Fibroblast of the aortic adventitia (primary cell): ENCODE measurements at places on chromosomes 1 and 21. TPM values are rescaled to one million over a fixed set of nuclear protein-coding genes. Genes with fewer than 3 reads are reported as not detected.

DNA sequence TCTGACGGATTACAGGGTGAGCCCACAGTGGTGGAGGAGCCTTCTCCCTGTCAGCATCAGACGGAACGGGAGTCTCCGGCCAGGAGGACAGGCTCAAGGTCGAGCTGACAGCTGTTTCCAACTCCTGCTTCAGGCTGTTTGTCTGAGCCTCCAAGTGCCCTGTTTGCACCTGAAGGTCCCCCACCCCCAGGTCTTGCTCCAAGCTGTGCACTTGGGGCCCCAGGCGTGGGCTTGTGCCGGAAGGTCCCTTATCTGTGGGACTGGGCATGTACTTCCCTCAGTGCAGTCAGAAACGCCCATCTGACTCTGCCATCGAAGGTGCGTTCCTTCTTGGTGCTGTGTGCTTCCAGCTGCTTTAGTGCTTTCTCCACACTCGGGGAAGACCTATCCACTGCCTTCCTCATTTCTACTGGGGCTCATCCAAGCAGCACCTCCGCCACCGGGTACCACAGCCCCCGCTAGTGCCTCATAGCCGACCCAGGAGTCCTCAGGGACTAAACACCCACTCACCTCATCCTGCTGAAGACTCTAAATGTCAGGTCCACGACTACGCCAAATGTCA is 29.5 kb upstream of the CR2 start:
- no peak for DNase-seq

DNA sequence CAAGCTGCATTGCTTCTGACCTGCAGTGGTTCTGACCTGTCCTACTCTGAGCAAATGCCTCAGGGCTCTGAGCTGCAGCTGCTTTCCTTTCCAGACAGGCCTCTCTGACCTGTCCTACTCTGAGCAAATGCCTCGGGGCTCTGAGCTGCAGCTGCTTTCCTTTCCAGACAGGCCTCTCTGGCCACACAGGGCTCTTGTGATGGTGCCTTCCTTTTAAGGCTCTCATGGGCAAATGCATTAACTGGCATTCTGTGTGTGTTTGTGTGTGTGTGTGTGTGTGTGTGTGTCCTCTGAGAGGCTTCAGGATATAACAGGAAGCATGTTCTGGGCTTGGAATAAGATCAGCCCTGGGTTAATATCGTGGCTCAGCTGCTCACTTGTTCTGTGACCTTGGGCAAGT is 131.3 kb downstream of the NTPCR start:
- no peak for DNase-seq

DNA sequence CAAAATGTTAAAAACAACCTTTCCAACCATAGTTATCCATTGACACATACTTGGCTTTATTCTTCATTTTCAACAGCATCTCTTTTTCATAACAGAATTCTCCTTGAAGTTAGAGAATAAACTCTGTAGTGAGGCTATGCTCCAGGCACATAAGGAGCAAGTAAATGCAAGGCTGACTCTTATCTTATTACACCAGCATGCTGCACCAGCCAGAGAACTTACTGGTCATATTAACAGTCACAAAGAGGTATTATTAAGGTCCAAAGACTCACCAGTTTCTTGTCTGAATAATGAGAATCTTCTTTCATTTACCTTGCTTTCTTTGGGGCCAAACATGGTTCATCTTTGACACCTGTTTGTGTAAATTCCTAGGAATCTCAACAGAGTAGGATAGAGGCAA is 71.3 kb upstream of the IVNS1ABP start:
- no peak for DNase-seq

DNA sequence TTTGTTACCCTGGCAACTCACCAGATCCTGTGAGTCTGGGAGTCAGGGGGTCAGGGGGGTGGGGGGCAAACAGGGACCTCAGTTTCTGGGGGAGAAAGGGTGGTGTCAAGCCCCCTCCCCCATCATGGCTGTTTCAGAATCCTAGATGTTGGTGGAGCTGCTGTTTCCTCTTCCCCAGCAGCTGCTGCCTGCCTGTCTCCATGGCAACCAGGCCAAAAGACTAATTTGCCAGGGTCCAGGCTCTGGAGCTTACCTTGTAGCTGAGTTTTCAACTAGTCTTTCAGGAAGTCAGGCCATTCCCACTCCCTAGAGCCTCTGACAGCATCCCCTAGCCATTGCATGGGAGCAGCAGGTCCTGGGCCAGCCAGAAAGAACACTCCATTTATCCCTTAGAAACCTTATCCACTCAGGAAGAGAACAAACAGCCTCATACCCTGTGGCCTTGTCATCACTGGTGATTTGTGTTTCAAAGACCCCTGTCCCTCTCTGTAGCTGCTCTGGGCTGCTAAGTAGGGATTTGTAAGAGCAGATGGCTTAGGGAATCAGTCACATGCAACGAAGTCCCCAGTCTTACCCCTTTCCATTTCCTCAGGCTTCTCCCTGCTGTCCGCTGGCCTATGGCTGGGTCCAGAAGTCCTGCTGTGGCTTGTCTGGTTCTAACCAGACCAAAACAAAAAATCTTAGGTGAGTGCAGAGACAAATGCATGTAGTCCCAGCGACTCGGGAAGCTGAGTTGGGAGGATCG is 21.5 kb upstream of the STMN1 start:
- DNase-seq = no peak

DNA sequence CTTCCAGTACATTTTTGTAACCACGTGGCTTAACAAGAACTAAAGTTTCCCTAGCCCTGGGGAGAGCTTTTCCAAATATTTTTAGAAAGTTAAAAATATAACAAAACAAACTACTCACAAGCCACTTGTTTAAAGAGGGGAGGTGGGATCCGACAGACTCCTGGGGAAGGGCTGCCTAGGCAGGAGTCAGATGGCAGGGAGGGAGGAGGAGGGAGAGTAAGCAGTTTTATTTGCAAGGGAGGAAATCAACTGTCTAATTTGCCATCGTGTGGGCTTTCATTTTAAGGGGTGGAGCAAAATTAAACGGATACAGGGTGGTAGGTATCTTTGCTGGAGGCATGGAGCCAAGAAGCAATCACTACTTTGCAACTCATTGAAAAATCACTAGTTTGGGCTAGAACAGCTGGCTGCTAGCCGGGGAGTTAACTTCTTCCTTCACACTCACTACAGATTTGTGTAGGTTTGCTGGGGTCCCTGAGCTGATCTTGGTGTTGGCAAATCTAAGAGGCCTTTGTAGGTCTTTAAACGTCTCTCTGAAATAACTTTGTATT is 8.8 kb downstream of the BARHL2 start:
- no peak for DNase-seq

GRCh38 chr1:44808063-44808937 is at the start of gene BTBD19:
TSS of gene BTBD19 (plus strand) at chr1:44808523. CDS start at chr1:44808821, 298 bp downstream.
- DNase-seq = peak; percentile 94

DNA sequence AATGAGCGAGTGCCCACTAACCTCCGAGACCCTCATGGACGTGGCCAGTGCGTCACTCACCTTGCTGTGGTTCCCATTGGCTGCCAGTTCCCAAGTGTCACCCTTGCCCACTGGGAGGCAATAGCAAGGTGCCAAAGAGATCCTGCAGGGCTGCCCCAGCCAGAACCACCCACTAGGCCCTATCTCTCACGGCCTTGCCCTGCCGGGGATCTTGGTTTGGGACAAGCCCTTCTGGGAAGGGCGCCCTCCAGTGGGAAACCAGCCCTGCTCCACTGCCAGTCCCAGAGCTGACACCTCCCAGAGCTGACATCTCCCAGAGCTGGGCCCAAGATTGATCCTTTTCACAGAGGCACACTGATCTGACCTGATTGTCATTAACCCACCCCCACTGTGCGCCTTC is 2.1 kb upstream of the SELENON start:
- DNase-seq = peak; percentile 20

RHOU gene
- total RNA-seq = 4.2 and 38.3 TPM in 2 replicates

CR2 gene
- not detected in 2 replicates for total RNA-seq

DPT gene
- total RNA-seq = 2.4 and 8.8 TPM in 2 replicates

DNA sequence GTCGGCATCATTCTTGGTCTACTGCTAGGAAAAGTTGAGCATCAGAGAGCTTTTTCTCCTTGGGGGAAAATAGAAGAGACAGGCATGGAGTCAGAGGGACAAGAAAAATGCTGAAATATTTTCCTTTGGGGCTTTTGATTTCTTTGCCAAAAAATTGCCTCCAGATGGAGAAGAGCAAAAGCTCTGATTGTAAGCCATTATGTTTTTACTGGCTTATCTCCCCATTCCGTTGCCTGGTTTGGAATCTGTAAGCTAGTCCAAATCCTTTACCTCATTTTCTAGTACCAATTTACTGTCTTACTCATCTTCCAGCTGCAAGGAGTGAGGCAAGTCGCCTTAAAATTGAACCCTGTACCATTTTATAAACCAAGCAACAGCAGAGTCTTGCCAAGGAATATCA is 23.3 kb upstream of the NBL1 start:
- peak; percentile 88 for DNase-seq

IFI16 gene
- 202 and 358 TPM in 2 replicates for total RNA-seq

DNA sequence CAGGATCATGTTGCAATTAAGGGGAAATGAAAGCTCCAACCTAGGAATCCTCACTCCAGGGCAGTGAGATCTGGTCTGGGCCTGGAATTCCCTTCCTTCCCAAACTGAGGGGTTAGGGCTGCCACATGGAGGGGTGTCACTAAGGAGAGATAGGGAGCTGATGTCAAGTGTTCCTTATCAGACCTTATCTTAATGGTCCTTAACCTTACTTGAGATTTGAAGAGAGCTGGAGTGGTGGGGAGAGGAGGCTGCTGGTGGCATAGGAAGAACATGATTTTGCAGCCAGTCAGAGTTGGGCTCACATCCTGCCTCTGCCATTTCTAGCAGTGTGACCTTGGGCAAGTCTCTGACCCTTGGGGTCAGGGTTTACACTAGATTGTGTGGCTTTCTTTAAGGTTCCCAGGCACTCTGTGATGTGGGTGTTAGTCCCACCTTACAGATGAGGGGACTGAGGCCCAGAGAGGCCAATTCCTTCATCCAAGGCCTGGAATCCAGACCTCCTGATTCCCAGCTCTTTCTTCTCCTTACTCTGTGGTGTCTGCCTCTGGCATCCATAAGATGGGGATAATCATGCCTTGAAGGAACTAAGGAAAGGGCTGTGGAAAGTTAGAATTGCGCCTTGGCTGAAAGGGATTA is 56.3 kb upstream of the SYNC start:
- DNase-seq = no peak

DNA sequence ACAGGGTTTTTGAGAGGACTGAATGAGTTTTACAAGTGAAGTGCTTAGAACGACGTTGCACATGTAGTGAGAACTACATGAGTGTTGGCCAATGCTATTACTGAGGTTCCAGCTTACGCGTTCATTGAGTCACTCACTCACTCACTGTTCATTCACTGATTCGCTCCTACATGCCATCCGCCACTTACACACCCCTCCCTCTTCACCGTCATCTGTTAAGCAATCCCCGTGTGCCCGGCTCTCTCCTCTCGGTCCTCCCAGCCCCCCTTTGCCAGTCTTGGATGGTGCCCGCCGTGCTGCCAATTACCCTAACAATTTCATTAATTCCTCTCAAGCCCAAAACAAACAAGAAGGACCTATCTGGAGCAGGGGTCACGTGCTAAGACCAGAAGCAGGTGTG is 27.3 kb upstream of the EPHA2 start:
- peak; percentile 94 for DNase-seq

DNA sequence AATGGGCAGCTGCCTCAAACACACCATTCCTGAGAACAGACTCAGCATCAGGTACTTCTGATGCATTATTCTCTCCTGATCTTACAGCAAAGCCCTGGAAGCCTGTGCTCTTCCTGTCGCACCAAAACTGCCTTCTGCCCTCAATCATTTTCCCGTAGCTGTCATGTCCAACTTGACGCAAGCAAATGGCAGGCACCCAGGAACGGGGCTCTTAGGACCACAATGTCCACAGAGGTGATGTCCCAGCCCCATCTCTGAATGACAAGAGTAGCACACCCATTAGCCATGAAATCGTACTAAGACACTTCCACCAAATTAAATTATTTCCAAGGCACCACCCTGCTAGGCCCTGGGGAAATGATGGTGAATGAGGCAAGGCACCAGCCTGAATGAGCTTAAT is 47.1 kb downstream of the PTPN14 start:
- no peak for DNase-seq

CCDC185 gene
- not detected in 2 replicates for total RNA-seq

GRCh38 chr1:93702828-93703183 is 21.2 kb upstream of the BCAR3 start:
- DNase-seq = no peak

AADACL4 gene
- not detected in 2 replicates for total RNA-seq

DNA sequence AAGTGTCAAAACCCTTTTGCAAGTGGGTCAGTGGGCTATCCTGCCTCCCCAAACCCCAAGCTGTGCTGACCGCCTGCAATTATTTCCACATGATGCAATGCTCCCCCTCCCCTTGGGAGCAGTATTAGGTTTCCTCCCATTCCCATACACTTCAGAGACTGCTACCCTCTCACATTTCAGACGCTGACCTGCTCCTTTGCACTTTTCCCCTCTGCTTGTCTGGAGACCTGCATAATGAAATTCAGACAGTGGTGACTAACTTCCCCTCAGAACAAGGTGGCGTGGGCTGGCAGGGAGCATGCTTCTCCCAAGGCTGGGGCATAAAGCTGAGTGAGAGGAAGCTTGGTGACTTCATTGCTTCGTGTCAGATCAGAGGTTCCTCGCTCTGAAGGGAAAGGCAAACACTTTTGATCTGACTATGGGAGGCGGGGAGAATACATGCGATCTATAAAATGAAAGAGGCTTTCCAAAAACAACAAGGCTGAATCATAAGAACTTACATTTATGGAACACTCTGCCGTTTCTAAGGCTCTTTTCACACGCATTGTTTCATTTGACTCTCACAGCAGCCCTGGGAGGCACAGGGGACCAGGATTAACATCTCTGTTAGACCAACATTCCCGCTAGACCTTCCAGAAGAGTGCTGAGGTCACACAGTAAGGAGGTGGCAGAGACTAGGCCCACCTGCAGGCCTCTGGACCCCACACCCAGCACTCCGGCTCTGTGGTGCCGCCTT is 27.5 kb upstream of the ROR1 start:
- peak; percentile 78 for DNase-seq

DNA sequence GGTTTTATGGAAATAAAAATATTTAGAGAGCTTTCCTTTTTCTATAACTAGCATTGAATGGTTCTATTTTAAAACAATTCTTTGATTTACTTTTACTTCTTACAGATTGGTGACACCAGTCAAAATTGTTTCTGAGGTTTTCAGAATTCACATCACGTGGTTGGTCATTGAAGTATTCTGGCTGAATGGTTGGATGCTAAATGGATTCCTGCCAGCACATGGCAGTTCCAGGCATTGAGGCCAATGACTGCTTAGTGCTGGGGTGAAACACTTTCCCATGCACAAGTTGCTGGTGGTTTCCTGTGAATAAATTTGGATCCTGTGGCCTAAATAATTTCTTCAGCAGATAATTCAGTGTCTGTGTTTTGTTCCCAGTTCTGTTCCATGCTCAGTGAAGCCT is 20.6 kb downstream of the NCAM2 start:
- peak; percentile 9 for DNase-seq

DNA sequence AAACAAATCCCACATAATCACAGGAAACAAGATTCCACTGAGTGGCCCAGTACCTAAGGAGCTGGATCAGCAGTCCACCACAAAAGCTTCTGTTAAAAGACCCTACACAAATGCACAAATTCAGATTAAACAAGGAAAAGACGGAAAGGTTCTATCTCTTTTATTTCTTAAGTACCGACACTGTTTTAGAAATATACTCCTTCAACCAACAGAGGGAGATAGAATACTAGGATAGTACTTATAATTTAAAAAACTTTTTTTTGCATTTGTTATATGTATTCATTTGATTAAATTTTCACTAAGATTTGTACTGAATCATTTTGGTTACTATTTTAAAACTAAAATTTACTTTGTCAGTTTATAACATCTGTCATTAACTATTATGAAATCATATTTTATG is 12.5 kb downstream of the CDC7 start:
- peak; percentile 76 for DNase-seq

CD1D gene
- total RNA-seq = 0.09 TPM in 1 of 2 replicates, not detected in the other

GRCh38 chr1:65409314-65409713 is 11.2 kb upstream of the LEPR start:
- no peak for DNase-seq
